GM23248 (cell line): ENCODE measurements at places on chromosomes 6 and 20. TPM values are rescaled to one million over a fixed set of nuclear protein-coding genes. Genes with fewer than 3 reads are reported as not detected.

The ADGRF1 gene
- not detected in 2 replicates for total RNA-seq

The EPPIN gene
- not detected in 2 replicates for total RNA-seq

The DZANK1 gene
- 1.2 and 3.4 TPM in 2 replicates for total RNA-seq

The SLC9A8 gene
- 5.0 and 6.3 TPM in 2 replicates for total RNA-seq

The IL17A gene
- total RNA-seq, result not detected in 2 replicates

The EYA2 gene
- 0.38 TPM in 1 of 2 replicates, not detected in the other for total RNA-seq

The PHF20 gene
- total RNA-seq, result 23.3 and 25.0 TPM in 2 replicates

The PRND gene
- total RNA-seq, result not detected in 2 replicates

The CD93 gene
- total RNA-seq, result not detected in 2 replicates

The TAAR2 gene
- not detected in 2 replicates for total RNA-seq

The IMPG1 gene
- not detected in 2 replicates for total RNA-seq

The MAPK13 gene
- total RNA-seq, result 3.0 and 6.6 TPM in 2 replicates

The CRIP3 gene
- not detected in 2 replicates for total RNA-seq

The CD24 gene
- total RNA-seq, result 1.4 and 2.8 TPM in 2 replicates

The MGME1 gene
- total RNA-seq, result 4.6 and 5.6 TPM in 2 replicates

The ELOVL4 gene
- 7.0 and 8.5 TPM in 2 replicates for total RNA-seq

The GPSM3 gene
- total RNA-seq, result 5.4 and 7.7 TPM in 2 replicates

The C20orf202 gene
- total RNA-seq, result not detected in 2 replicates

The GGTLC1 gene
- not detected in 2 replicates for total RNA-seq

The CLDN20 gene
- total RNA-seq, result not detected in 2 replicates

The MAP7 gene
- 0.76 and 1.9 TPM in 2 replicates for total RNA-seq

The PTPRT gene
- not detected in 2 replicates for total RNA-seq

The CEP43 gene
- total RNA-seq, result 16.4 and 26.1 TPM in 2 replicates

The ANKRD6 gene
- 1.0 and 12.4 TPM in 2 replicates for total RNA-seq

The RAB22A gene
- total RNA-seq, result 21.2 and 23.0 TPM in 2 replicates

The C20orf144 gene
- 0.63 TPM in 1 of 2 replicates, not detected in the other for total RNA-seq

The C20orf141 gene
- total RNA-seq, result not detected in 2 replicates

The TPMT gene
- total RNA-seq, result 14.8 and 22.6 TPM in 2 replicates

The CDC40 gene
- 18.8 and 21.1 TPM in 2 replicates for total RNA-seq

The COL11A2 gene
- total RNA-seq, result 0.25 and 0.32 TPM in 2 replicates

The ZC2HC1B gene
- not detected in 2 replicates for total RNA-seq

The C6orf132 gene
- 4.2 and 5.2 TPM in 2 replicates for total RNA-seq

The PPIL6 gene
- total RNA-seq, result 3.5 and 3.7 TPM in 2 replicates

The CCM2L gene
- total RNA-seq, result not detected in 2 replicates

The MLN gene
- total RNA-seq, result not detected in 2 replicates

The FOXA2 gene
- total RNA-seq, result not detected in 2 replicates

The SYCP2 gene
- total RNA-seq, result 0.22 and 0.38 TPM in 2 replicates
